ENCODE measurements at places on chromosomes 5 and 9. TPM values are rescaled to one million over a fixed set of nuclear protein-coding genes. Genes with fewer than 3 reads are reported as not detected.
A peak's percentile ranks its signal among the peaks of the same experiment; 100 is the strongest.

DNA sequence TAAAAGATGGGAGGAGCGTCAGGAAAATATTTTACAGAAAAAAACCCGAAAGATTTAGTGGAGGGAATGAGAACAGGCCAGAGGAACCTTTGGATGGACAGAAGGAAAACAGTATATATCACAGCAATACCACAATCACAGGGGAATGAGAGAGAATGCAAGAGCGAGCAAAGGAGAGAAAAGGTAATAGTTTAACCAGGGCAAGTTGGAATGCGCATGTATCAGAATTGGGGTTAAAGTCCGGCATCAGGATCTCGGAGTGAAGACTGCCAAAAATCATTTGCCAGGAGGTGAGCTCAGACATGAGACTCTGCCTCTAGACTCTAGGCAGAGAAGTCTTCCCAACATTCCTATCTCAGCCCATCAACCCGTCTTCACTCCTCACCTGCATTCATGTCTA is 36.8 kb downstream of the PCDHGC5 start:
- peaks cover 14% of the 10 kb centered on the region for H3K36me3 ChIP-seq
- H3K27ac ChIP-seq: peak overlapping the region; percentile 97
- DNase-seq: peak; percentile 13
- peak overlapping the region; percentile 65 for H3K4me3 ChIP-seq

DNA sequence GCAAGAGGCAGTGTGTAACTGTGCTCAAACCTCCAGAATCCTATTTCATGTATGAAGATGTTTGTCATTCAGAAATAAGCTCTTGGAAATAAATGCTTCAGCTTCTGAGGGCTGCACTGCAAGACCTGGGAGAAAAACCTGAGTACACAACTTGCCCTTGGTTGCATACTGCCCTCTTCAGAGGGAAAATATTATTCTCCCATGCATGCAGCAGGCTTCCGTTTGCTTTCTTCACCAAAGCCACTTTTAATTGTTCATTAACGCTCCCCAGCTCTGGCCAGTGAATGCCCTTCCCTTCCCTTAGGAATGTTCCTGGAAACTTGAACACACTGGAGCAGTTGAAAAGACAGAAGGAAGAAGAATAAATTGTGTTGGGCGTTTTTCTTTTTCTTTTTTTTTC is 2.5 kb upstream of the WHRN start:
- no peak overlapping the region for H3K4me3 ChIP-seq
- H3K27me3 ChIP-seq: peaks cover 55% of the 10 kb centered on the region
- H3K27ac ChIP-seq: no peak overlapping the region
- no peaks in the 10 kb centered on the region for H3K36me3 ChIP-seq
- no peak for DNase-seq

- H3K4me3 ChIP-seq: no peak overlapping the region
- H3K4me1 ChIP-seq: no peaks in the 10 kb centered on the region
- DNase-seq: no peak
Measured at GRCh38 chr9:123283048-123283408, 14.6 kb upstream of the STRBP start.

DNA sequence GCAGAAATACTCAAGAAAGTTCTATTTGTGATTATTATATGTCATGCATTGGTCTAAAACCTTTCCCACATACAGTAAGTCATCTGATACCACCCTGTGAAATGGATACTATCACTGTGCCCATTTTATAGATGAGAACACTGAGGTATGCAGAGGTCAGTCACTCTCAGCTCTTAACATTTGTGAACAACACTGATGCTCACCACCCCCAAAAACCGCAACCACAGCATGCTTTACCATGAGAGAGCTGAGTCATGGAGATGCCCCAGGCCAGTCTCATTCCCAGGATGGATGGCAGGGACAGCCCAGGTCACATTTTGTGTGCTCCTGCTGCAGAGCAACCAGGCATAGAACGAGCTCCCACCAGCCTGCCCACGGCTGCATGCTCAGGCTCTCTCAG is 53.5 kb upstream of the IRX1 start:
- H3K4me3 ChIP-seq: no peak overlapping the region
- H3K27ac ChIP-seq: no peak overlapping the region
- H3K4me1 ChIP-seq: no peaks in the 10 kb centered on the region
- H3K27me3 ChIP-seq: no peaks in the 10 kb centered on the region
- no peaks in the 10 kb centered on the region for H3K36me3 ChIP-seq
- DNase-seq: no peak

GRCh38 chr9:87708986-87709728 is 16.8 kb upstream of the CTSL start:
- H3K4me3 ChIP-seq: no peak overlapping the region
- peaks cover 36% of the 10 kb centered on the region for H3K36me3 ChIP-seq
- H3K4me1 ChIP-seq: peaks cover 68% of the 10 kb centered on the region
- no peak for DNase-seq

Gene ZFP37
- 7.0 TPM for total RNA-seq

Gene SREK1IP1
- 20.2 TPM for total RNA-seq

Gene RASEF
- total RNA-seq: not detected

Gene BHMT2
- total RNA-seq: not detected

Measured in osteocyte (in vitro differentiated cells).